ENCODE measurements at places on chromosomes 5 and 9. TPM values are rescaled to one million over a fixed set of nuclear protein-coding genes. Genes with fewer than 3 reads are reported as not detected.

The BTNL3 gene
- not detected for total RNA-seq

The CCDC152 gene
- 0.77 TPM for total RNA-seq

The HEMGN gene
- total RNA-seq: not detected

The DRD1 gene
- total RNA-seq: not detected

The FBP2 gene
- not detected for total RNA-seq

The NR5A1 gene
- total RNA-seq: not detected

- DNase-seq: peak; percentile 67
Measured at GRCh38 chr9:113523421-113524141, 60.1 kb downstream of the RGS3 start.

- no peak for DNase-seq
Measured at GRCh38 chr5:63822614-63823013, 139.6 kb downstream of the HTR1A start.

DNA sequence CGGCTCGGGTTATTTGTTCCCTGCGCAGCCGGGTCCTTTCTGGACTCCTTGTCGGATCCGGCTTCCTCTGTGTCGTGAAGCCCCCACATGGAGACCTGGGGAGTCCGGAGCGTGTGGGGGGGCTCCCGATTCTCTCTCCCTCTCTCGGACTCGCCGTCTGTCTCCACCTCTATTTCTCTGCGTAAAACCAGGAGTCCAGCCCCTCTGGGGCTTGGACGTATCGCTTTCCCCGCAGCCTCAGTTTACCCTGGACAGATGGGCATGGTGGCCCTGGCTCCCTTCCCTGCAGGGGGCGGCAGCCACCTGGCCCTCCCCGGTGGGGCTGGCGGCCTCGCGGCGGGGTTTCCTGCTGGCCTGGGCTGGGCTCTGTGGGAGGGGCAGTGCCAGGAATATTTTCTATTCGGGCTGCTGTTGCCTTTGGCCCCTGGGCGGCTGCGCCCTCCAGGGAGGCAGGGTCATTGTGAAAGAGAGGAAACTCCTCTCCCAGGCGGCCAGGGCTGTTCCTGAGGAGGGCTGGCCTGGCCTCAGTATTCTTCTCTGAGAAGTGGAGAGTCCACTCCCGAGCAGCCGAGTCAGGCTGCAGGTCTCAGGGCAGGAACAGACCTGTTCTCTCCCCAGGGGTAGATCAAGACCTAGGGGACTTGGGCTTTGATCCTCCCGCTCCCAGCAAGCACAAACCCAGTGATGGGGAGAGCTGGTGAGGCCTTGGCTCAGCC lies 665 bp downstream of the ASS1 start:
- DNase-seq: peak; percentile 75

- DNase-seq: no peak
Measured at GRCh38 chr5:173626505-173626820, 10.0 kb upstream of the BOD1 start.

- DNase-seq: peak; percentile 44
Measured at GRCh38 chr5:54547711-54548250, 30.2 kb downstream of the SNX18 start.

DNA sequence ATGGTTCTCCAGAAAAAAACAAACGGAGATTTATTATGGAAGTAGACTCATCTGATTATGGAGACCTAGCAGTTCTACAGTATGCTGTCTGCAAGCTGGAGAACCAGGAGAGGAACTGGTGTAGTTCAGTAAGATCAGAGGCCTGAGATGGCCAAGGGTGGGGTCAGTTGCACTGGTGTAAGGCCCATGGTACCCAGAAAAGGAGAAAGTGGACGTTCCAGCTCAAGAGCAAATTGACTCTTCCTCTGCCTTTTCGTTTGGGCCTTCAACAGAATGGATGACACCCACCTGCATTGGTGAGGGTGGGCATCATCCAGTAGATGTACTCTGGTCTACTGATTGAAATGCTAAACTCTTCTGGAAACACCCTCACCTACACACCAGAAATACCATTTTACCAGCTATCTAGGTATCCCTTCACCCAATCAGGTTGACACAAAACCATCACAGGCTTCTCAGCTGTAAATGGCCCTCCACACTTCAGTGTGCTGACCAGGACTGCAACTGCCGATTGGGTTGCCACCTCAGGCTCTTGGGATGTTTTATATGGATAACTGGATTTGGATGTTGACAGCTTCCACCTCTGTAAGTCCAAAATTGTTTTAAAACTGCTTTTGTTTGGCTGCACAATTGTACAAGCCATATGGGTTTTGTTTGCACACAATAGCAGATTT lies 51.2 kb downstream of the RAD23B start:
- no peak for DNase-seq

GRCh38 chr9:124557895-124558294 lies 50.7 kb upstream of the NR5A1 start:
- no peak for DNase-seq

DNA sequence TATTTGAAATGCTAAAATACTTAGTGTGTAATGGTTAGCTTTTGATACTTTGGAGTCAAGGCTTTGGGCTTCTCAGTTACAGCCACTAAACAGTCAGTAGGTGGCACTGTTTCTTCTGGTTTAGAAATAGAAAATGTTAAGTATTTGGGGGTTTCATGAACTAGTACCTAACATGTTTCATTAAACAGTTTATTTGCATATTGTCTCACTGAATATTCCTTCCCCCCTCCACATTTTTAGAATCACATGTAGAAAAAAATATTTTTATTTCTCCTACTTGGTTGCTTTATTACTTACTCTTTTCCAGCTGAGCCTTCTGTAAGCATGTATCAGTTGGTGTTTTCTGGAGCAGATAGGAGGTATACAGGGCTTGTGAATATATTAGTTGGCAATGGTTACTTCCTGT lies 48.0 kb downstream of the IPO11 start:
- DNase-seq: no peak

DNA sequence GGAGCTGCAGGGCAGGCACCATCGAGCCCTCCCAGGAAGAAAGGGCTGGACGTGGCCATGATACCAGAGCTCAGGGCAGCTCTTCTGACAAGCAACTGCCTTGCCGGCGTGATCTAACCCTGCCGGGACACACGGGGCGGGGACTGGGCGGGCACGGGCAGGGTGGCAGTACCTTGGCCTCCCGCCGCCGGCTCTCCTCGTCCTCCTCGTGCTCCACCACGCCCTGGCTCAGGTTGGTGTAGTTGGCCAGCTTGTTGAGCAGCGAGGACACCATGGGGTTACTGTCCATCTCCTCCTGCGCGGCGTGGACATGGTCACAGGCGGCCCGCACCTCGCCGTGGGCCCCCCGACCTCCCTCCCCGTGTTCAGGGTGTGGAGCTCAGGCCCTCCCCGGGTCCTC lies 18.5 kb downstream of the SLC12A7 start:
- DNase-seq: peak; percentile 86

- DNase-seq: no peak
Measured at GRCh38 chr5:109239456-109239855, 170.3 kb downstream of the PJA2 start.

- DNase-seq: peak; percentile 49
Measured at GRCh38 chr9:127388037-127388855, 8.7 kb upstream of the SLC2A8 start.

- no peak for DNase-seq
Measured at GRCh38 chr9:133835262-133835901, 97.2 kb upstream of the SARDH start.

GRCh38 chr9:116842658-116843057 lies 155.6 kb downstream of the TRIM32 start:
- DNase-seq: no peak

GRCh38 chr5:90169078-90169477 lies 240.5 kb downstream of the CETN3 start:
- DNase-seq: peak; percentile 49

DNA sequence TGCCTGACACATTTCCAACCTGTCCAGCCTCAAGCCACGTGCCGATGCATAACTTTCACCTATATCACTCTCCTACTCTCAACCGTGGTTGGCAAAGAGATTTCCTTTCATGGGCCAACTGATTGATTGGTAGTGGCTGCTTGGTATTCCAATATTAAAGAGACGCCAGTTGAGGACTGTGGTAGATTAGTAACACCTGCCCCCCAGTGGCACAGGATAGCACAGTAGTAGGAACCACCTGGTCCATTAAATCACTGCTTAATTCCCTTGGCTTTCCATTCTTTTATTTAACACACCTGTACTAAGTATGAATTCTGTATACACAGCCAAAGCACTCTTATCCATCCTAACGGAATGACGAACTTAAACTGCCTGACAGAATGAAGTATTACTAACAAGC lies 19.1 kb upstream of the FOXB2 start:
- DNase-seq: no peak

- no peak for DNase-seq
Measured at GRCh38 chr9:18726546-18726945, 252.6 kb downstream of the ADAMTSL1 start.

- DNase-seq: no peak
Measured at GRCh38 chr5:134445856-134446818, 34.5 kb upstream of the CDKN2AIPNL start.

- DNase-seq: no peak
Measured at GRCh38 chr9:129701549-129701948, 36.1 kb downstream of the PRRX2 start.

DNA sequence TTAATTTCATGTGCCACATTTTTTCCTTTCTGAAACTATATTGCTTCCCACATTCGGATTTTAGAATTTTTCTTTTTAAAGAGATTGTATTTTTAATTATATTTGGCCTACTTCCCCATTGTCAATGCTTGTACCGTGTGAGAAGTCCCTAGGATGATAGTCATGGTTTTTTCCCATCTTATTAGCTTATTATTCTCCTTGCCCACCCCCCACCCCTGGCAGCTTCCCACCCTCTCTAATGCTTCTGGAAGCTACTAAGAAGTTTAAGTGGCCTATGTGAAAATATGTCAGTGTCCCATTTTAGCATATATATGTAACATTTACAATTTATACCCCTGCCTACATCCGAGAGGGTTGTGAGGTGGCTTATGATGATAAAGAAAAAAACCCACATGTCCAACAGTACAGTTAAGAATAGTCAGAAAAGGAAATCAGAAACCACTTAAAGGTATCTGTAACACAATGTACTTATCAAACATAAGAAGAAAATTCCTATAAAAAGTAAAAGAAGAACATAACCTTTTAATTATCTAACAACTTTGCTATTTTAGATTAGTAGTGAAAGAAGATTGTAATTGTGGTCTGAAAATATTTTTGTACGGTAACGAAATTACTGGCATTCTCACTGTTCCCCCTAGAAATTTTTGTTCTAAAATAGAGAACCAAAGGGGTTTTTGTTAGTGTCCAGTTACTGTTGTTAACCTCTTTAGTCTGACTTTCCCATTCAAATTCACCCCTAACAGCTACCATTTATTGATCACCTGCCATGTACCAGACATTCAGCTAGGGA lies 62.1 kb downstream of the SLC44A1 start:
- no peak for DNase-seq

DNA sequence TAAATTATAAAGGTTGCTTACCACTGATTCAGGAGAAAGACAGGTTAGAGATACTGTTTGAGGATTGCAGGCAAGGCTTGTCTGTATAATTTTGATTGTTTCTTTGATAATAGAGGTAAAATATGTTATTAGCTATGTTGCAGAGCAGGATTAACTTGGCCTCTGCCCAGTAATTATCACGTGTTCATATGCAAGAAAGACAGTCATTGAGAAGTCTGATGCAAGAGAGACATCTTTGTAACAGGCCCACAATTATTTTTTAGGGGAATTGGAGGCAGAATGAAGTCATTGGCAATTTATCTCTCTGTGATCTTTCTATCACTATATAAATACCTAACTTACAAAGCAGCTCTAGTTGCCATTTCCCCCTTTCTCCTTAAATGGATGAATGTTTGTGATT lies 46.0 kb downstream of the SLC44A1 start:
- no peak for DNase-seq

DNA sequence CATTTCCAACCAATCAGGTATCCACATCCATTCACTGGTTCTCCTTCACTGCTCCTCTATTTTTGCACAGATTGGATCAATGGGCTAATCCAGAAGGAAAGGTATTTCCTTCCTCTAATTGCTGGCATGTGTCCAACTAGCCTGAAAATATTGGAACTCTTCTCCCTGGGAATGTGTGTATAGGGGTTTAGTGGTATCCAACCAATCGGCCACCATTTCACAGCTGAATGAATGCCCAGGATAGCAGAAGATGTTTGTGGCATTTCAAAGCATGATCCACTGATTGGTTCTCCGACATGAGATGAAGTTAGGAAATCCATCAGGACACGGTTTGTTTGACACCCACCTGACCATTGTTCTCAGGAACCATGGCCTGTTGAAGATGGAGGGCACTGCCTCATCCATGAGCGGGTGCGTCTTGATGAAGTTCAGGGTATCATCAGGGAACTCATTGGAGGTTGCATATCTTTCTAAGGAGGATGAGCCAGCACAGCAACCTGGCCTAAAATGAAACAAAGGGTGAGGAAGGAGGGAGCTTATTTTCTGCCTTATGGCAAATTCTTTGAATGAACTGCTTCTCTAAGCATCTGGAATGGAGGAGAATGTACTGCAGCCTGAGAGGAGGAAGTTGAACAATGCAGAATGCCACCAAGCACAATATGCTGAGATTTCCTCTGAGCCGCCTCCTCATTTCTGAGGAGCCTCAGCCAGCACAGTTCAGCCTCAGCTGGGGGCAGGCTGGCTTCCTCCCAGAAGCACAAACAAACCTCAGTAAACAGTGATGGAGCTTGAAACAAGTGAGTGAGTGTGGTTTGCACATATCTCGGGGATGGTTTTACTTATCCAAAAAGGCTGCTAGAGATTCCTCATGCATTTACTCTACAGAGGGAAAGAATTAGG lies 94.6 kb downstream of the SEMA6A start:
- DNase-seq: no peak

DNA sequence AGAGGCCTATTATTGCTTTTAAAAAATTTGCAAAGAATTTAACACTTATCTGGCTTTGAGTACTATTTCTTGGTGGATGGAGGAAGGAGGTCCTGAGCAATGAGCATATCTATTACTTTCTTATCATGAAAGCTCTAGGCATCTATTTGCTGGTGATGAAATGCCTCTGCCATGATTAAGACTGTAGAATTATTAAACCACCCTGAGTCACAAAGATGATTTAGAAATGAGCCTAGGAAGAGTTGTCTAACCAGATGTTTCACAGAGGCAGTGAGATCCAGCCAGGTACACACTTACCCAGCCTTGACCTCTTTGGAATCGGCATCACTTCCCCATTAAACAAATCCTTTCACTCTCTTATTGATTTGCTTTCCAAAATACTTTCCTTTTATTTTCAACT lies 304.4 kb upstream of the KIF2A start:
- DNase-seq: no peak

GRCh38 chr5:100691548-100691947 lies 156.4 kb downstream of the FAM174A start:
- no peak for DNase-seq

DNA sequence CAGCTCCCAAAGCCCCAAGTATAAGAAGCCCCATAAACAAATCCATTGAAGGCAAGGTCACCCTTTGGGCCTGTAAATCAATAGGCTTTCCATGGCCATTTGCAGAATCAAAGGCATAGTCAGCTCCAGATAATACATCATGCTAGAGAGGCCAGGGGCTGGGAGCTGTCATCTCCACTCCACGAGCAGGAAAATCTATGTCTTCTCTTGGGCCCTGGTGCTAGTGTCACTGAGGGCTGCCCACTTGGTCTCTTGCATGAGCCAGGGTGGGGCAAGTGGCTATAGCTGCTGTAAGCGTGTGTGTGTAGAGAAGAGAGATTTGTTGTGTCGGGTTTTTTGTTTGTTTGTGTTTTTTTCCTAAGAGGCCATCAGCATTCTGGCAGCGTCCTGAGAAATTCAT lies 90.0 kb upstream of the ZNF618 start:
- DNase-seq: no peak
